ENCODE measurements at places on chromosomes 4 and X.

DNA sequence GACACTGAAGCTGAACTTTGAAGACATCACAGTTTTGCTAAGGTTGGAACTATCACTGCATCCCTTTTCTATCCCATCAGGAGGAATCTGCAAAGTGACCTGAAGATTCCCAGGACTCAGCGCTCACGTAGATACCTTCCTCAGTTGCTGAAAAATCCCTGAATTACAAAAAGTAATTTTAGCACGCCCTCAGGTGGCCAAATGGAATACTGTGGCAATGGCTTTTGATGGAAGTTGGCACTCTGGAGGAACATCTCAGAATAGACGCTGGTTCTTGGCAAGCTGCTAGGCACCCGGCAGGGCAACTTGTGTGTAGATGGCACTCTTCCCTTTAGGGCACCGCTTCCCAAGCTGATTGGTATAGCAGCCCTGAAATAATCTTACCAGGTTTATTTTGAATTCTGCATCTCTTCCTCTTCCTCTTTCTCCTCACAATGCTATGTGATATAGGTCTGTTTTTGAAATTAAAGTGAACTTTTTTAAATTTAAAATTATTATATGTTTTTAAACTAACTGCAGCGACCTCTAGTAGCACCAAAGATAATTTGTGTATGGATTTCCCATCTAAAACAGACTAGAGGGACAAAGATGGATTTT lies 16.3 kb upstream of the ESX1 start:
- no peak for DNase-seq

DNA sequence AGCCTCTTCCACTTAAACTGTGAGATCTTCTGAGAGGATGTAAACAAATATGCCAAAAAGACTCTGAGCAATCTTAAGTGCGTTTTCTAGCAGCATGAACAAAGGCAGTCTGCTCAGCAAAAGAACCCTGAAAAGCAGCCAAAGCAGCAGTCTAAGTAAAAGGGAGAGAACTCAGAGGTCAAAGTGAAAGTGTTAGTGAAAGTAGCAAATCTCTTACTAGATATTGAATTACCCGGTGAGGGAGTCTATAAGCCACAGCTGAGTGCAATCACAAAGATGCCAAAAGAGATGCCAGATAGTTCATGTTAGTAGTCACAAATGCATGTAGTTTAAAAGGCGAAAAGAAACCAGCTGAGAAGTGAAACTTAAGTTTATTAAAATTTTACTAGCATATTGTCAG lies 7.9 kb upstream of the GNRHR start:
- DNase-seq, result no peak

DNA sequence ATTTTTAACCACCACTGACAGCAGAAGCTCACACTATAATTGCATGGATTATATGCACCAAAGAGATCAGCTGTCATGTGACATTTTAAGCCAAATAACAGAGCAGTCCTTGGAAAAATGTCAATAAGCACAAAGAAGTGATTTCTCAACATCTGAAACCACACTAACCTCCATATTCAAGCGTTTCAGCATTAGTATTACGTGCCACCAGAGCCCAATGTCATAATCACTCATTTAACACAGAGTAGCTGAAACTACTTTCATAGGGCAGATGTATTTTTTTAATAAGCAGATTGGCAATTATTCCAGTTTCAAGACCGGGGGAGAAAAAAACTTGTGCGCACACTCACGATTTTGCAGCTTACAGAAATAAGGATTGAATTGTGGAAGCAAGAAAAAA lies 76.6 kb downstream of the SH3KBP1 start:
- DNase-seq, result no peak

DNA sequence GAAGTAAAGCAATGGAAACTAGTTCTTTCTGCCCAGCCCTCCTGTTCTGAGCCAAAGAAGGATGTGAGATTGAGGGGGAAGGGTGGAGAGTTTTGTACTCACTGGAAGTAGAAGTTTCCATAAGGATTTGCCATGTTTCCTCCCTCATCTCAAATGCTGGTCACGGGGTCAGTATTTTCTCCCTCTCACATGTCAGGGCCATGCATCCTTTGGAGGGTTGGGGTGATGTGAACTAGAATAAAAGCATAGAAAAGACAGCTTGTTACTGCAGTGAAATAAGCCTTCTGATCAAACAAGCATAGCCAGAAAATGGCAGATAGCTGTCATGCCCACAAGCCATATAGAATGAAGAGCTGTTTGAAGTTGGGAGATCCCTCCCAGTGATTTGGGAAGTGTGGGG lies 79.7 kb downstream of the KIT start:
- DNase-seq, result no peak

- no peak for DNase-seq
Observed at GRCh38 chr4:86944964-86945781, 10.4 kb downstream of the AFF1 start.

GRCh38 chrX:130694983-130695382 lies 208.0 kb downstream of the ENOX2 start:
- no peak for DNase-seq

DNA sequence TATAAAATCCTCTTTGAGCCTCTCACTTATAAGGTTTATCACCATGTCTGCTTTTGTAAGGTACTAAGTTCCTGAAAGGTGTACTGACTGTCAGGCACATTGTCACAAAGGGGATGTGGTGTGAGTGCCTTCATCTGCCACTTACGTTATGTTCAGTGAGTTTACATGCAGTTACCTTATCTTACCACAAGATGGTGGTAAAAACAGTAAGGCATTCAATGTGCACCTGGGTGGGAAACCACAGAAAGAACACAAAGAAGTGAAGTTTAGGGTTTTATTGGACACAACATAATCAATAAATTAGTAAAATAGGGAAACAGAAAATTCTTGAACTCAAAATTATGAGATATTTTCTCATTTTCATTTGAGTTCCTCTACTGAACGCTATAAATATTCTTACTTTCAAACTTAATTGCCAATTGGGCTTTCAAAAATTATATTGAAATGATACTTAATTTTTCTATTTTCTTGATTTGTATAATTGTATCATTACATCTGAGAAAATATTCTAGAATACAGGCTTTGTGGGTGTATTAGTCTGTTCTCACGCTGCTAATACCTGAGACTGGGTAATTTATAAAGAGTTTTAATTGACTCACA lies 650.8 kb downstream of the PCDH7 start:
- DNase-seq, result peak; percentile 63

- DNase-seq, result no peak
Observed at GRCh38 chr4:30525662-30526315, 194.4 kb upstream of the PCDH7 start.

- DNase-seq, result no peak
Observed at GRCh38 chr4:38834570-38834969, 22.0 kb downstream of the TLR6 start.

GRCh38 chr4:74441744-74442143 lies 3.2 kb upstream of the AREG start:
- DNase-seq, result no peak

DNA sequence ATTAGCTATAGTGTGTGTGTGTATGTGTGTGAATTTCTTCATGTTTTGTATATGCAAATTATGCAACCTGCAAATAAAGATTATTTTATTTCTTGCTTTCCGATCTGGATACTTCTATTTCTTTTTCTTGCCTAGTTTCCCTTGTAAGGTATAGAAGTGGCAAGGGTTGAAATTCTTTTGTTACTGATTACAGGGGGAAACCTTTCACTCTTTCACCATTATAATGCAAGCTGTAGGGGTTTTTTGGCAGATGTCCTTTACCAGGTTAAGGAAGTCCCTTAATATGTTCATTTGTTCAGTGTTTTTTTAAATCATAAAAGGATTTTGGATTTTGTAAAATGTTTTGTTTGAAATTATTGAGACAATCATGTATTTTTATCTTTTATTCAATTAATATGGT lies 44.3 kb upstream of the PDE5A start:
- DNase-seq, result no peak

DNA sequence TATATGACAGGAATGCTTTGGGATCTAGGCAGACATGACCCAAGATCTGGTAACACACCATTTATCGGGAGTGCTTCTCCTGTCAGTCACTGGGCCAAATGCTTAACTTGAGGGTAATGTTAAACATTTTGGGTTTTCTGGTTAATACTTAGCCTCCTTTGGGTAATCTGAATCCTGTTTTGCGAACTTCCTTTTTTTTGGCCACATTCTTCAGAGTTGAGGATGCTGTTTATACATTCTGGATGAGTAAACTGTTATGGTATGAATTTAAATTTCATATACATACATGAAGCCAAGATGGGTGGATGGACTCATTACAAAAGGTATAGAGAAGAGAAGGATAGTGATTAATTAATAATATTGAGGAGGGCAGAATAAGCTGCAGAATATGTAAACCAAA lies 36.1 kb downstream of the MID1IP1 start:
- DNase-seq, result no peak

DNA sequence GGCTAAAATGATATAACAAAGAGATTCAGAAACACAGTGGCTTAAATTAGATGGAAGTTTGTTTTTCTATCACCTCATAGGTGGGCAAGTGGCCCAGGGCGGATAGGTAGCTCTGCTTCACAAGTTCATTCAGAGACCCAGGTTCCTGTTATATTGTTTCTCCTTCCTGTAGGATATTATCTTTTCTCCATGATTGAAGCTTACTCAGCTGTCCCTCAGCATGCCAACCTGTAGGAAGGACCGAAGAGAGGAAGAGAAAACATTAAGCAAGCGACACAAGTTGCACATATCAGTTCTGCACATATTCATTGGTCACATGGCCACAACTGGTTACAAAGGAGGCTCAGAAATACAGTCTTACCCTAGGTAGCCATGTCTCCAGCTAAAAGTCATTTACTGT lies 6.9 kb downstream of the KLHL5 start:
- DNase-seq, result no peak

DNA sequence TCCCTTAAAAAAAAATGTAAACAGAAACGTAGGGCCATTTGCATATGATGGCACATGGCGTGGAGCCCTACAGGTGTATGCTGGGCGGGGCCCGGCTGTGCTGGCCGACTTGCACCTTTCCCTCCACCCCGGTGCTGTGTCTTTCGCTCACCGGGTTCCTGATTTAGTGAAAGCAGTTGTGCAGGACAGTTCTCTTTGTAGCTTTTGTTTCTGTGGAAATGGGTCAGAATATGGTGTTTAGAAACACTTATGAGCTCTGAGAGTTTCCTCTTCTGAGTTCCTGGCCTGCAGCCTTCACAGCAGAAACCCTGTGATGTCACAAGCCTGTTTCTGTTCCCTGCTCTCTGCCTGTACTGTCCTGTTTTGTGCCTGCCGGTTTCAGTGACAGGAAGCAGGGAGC lies 22.5 kb upstream of the MSANTD1 start:
- DNase-seq, result no peak

- DNase-seq, result no peak
Observed at GRCh38 chr4:144456196-144456595, 189.8 kb upstream of the HHIP start.

GRCh38 chr4:56158483-56158882 lies 209.7 kb downstream of the CEP135 start:
- DNase-seq, result peak; percentile 13

DNA sequence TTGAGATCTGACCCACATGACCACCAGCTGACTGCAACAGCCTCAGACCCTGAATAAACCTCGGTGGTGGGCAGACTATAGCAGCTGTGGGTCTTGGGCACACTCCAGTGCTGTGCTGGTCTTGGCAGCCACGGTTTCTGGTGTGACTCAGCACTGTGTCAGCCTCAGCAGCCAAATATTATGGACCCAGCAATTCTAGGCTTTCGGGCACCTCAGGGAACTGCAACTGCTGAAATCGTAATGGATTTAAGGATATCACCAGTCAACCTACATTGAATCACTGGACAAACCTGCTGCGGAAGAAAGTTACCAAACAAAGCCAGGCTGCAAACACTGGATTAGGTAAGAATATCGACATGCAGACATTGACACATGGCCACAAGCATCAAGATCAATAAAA lies 10.5 kb upstream of the UBE2NL start:
- no peak for DNase-seq

GRCh38 chrX:154396973-154397887 lies 947 bp upstream of the RPL10 start:
- DNase-seq, result peak; percentile 69

- no peak for DNase-seq
Observed at GRCh38 chr4:6221851-6222760, 21.8 kb upstream of the JAKMIP1 start.

DNA sequence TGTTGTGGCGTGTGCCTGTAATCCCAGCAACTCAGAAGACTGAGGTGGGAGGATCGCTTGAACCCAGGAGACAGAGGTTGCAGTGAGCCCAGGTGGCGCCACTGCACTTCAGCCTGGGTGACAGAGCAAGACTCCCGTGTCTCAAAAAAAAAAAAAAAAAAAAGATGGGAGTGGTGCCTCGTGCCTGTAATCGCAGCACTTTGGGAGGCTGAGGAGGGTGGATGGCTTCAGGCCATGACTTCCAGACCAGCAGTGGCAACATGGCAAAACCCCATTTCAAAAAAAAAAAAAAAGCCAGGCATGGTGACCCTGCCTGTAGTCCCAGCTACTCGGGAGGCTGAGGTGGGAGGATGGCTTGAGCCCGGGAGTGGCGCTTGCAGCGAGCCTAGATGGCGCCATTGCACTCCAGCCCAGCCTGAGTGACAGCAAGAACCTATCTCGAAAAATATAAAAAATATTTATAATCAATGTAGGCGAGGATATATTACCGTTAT lies 27.0 kb downstream of the EIF2S3 start:
- no peak for DNase-seq

GRCh38 chr4:114396808-114397207 lies 201.8 kb upstream of the UGT8 start:
- DNase-seq, result no peak

GRCh38 chrX:128728943-128729342 lies 676.7 kb upstream of the ACTRT1 start:
- DNase-seq, result no peak

- DNase-seq, result no peak
Observed at GRCh38 chr4:113146876-113147358, 97.5 kb downstream of the ANK2 start.

GRCh38 chr4:42119886-42120285 lies 32.6 kb downstream of the BEND4 start:
- no peak for DNase-seq

GRCh38 chr4:10077076-10077475 lies 39.5 kb downstream of the WDR1 start:
- DNase-seq, result no peak

DNA sequence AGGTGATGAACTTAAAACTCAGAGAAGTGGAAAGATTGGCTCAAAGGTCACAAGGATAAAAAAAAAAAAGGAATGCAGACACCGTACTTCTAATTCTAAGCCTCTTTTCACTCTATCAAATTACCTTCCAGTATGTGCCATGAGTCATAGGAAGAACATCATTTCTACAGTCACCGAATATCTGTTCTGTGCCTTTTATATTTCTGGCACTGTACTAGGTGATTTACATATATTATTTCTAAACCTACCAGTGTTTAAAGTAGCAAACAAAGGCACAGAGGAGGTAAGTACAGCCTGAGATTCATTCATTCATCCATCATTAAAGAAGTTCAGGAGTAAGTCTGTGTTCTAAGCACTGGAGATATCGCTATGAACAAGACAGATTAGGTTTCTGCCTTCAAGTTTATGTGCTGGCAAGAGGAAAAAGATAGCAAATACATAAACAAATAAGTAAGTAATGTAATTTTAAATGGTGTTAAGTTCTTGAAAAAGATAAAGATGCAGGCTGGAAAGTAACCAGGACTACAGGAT lies 65.3 kb downstream of the PALLD start:
- DNase-seq, result no peak

GRCh38 chr4:83329521-83330110 lies 5.0 kb downstream of the HPSE start:
- no peak for DNase-seq
